ENCODE measurements at places on chromosomes 12 and 14.

DNA sequence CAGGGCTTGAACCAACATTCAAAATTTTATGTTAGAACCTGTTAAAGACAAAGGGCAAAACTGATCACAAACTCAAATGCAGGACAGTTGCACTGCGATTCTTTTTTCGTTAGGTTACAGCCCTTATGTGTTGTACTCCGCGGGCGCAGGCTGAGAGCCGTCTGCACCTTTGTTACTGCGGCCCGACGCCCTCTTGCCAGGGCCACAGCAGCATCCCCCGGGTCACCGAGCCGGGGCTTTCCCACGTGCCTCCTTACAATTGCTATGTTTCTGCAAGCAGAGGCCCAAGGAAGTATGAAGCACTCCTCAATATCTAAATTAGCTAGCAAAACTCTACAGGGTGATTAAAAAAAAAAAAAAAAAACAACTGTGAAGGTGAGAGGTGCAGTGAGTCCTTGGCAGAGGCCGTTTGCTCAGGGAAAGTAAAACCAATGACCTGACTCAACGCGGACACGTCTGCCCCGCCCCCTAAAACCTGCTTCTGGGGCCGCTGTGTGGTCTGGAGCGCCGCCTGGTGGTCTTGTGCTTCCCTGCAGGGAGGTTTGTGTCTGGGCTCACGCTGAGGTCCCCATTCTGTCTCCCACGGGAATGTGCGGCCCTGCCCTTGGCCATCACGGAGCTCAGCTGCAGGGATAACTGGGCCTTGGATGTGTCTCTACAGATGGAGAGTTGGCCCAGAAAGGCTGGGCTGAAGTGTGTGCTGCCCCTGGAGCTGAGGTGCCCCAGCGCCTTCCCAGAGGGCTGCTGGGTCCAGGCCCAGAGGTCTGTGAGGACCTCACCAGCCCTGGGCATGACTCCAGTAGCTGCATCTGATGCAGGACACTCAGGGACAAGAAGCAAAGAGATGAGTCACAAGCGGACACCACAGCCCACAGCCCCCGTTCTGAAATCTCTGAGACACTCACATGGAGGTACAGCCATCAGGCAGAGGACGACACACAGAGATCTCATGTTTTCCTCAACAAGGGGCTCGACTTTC, 418.5 kb downstream of the TMEM121 start:
- no peak for DNase-seq

DNA sequence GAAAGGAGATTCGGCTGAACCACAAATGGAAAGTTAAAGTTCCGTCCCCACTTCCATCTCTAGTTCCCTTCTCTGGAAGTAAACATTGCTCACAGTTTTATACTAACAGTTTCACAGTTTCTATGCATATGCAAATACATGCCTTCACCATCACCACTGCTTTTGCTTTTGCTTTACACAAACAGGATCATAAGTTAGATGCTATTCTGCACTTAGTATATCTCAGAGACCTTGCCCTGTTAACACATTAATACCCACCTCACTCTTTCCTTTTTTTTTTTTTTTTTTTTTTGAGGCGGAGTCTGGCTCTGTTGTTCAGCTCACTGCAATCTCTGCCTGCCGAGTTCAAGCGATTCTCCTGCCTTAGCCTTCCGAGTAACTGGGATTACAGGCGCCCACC, 890 bp downstream of the TEP1 start:
- DNase-seq, result no peak

DNA sequence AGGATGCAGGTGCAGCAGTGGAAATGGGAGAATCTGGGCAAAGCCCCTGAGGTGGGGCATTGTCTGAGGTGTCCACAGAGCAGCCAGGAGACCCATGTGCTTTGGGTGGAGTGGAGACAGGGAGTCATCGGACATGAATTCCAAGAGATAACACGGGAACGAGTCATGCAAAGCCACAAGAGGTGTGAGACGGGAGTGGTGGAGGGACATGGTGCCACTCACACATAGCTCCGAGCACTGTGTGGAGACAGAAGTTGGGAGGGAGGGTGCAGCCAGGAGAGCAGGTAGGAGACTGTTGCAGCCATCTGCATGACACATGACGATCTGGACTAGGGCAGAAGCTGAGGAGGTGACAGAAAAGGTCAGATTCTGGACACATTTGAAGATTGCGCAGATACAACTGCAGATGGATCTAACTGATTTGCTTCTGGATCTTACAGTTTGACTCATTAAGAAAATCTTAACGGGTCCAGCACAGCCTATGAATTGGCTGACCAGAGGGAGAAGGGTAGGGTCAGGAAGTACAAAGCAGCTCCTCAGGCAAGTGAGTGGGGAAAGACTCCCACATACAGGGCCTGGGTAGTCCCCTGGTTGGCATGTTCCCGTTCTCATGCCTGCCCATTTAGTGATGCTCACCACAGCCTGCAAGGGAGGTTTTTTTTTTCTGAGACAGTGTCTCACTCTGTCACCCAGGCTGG, 379.8 kb downstream of the FUT8 start:
- peak; percentile 65 for DNase-seq

- peak; percentile 82 for DNase-seq
These were observed 154.9 kb downstream of the SEC23A start for GRCh38 chr14:38948171-38948570.

- DNase-seq, result no peak
These were observed 58.0 kb downstream of the MIS18BP1 start for GRCh38 chr14:45194964-45195363.

- no peak for DNase-seq
These were observed 12.5 kb downstream of the TIMM9 start for GRCh38 chr14:58414845-58415244.

DNA sequence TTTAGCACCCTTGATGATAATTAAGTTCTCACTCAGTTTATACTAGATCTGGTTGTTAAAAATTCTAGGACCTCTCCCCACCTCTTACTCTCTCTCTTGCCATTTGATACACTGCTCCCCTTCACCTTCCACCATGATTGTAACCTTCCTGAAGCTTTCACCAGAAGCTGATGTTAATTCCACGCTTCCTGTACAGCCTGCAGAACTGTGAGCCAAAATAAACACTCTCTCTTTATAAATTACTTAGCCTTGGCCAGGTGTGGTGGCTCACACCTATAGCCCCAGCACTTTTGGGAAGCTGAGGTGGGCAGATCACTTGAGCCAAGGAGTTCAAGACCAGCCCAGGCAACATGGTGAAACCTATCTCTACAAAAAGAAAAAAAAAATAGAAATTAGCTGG, 11.1 kb upstream of the HECTD4 start:
- DNase-seq, result no peak

- no peak for DNase-seq
These were observed 15.0 kb downstream of the GSG1 start for GRCh38 chr12:13088496-13088895.

DNA sequence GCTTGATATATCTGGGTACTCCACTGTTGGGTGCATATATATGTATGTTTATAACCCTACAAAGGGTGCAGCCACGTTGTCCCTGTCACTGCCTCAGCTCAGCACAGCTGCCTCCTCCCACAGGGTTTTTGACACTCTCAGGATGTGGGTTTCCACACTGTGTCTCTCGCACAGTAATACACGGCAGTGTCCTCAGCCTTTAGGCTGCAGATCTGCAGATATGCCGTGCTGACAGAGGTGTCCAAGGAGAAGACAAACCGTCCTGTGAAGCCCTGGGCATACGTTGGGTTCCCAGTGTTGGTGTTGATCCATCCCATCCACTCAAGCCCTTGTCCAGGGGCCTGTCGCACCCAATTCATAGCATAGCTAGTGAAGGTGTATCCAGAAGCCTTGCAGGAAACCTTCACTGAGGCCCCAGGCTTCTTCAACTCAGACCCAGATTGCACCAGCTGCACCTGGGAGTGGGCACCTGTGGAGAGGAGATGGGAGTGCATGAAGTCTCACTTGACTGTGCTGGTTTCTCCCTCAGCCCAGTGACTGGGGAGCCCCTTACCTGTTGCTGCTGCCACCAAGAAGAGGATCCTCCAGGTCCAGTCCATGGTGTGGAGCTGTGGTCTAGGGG, 498.7 kb downstream of the TMEM121 start:
- no peak for DNase-seq

- DNase-seq, result no peak
These were observed 236.6 kb downstream of the SEC23A start for GRCh38 chr14:38866461-38866860.

GRCh38 chr14:25833341-25834126, 764.3 kb downstream of the NOVA1 start:
- DNase-seq, result peak; percentile 28

GRCh38 chr14:66293533-66294105, 192.6 kb upstream of the CCDC196 start:
- no peak for DNase-seq

- peak; percentile 71 for DNase-seq
These were observed 825.9 kb downstream of the SLC16A7 start for GRCh38 chr12:60421741-60422140.

GRCh38 chr14:97379091-97379531, 581.9 kb downstream of the VRK1 start:
- no peak for DNase-seq

DNA sequence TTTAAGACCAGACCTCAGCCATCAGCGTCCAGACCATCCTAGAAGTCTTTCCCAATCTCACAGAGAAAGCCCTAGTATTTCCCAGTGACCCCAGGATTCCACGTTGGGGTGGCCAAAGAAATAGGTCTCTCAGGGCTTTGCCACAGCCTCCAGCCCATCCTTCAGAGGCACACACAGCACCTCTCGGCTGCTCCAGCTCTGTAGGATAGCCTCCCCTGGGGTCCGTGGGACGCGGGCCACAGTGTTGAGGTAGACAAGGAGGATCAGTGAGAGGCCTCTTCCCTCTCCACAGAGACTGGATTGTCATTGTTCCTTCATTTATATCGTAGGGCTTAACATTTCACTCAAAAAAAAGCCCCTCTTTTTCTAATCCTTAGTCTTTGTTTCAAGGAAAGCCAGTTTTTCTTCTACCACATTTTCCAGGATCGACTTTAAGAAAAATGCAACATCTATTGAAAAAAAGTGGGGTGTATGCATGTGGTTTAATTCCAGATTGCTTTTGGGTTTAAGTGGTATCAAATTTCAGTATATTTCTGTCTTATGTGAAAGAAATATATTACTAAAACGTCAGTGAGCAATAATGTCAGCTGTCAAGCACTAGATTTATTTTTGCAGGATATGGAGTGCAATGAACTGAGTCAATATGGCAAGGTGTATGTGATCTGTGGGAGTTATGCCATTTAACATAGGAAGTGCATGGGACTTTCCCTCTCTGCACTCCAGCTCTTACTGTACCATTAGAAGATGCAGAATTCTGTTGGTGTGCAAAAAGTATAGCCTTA, 187.5 kb downstream of the MSRB3 start:
- DNase-seq, result no peak

DNA sequence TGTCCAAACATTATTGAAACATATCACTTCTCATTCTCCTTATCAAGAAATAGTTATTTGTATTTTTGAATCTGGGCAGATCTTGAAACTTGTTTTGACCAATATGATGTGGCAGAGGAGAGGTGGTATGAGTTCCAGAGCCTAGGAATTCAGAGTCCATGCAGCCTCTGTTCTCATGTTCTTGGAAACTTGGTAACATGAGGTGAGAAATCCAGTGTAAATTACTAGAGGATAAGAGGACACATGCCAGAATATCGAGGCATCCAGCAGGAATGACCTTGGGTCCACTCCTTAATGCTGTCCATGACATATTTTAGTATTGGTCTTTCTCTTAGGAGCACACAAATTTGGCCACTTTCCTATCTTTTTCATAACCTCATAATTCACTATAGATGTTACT, 1374.6 kb downstream of the FSCB start:
- no peak for DNase-seq

DNA sequence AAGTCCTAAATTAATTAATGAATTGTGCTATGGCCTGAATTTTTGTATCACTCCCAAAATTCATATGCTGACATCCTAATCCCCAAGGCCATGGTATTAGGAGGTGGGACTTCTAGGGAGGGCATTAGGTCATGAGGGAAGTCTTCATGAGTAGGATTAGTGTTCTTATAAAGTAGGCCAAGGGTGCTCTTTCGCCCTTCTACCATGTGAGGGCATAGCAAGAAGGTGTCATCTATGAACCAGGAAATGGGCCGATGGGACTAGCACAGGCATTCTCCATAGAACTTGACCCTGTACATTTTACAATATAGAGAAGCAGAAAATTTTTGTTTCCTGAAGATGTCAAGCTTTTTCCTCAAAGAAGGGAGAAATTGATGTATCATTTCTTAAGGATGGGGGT, 12.5 kb downstream of the SYT10 start:
- no peak for DNase-seq

DNA sequence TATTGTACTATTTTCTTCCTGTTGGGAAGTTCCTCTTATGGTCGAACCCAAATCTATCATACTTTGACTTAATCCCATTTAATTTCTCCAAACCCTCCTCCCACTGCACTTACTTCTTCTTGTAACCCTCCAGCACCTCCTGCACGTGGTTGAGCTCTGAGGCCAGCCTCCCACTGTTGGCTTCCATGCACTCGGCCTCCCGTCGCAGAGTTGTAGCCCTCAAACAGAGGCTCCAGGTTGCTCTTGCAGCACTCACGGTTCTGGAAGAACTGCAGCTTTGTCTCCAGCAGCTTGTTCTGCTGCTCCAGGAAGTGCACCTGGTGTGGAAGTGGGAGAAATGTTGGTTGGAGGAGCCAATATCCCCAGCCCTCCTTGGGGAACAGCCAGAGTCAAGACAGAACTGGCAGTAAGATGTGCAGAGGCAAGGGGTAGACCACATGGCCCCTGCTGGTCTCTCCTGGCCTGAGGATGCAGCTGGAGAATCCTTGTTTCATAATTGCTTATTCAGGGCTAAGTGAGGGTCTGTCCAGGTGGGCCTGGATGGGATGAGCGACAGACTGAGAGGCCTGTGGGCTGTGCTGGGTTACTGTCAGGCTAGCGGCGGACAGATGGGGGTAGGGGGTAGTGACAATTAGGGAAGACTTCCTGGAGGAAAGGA, 18.4 kb upstream of the KRT86 start:
- no peak for DNase-seq

GRCh38 chr12:18895946-18896345, 158.0 kb downstream of the CAPZA3 start:
- DNase-seq, result peak; percentile 15

- no peak for DNase-seq
These were observed 956.7 kb upstream of the SEL1L start for GRCh38 chr14:82490397-82490796.

- no peak for DNase-seq
These were observed 10.5 kb downstream of the EVL start for GRCh38 chr14:100075681-100076080.

- peak; percentile 28 for DNase-seq
These were observed 121.0 kb downstream of the FBXL14 start for GRCh38 chr12:1473418-1473817.

GRCh38 chr14:24734917-24735500, 101.0 kb upstream of the GZMB start:
- DNase-seq, result peak; percentile 65

- DNase-seq, result peak; percentile 95
These were observed 320.6 kb downstream of the RAD51B start for GRCh38 chr14:68140076-68140741.

DNA sequence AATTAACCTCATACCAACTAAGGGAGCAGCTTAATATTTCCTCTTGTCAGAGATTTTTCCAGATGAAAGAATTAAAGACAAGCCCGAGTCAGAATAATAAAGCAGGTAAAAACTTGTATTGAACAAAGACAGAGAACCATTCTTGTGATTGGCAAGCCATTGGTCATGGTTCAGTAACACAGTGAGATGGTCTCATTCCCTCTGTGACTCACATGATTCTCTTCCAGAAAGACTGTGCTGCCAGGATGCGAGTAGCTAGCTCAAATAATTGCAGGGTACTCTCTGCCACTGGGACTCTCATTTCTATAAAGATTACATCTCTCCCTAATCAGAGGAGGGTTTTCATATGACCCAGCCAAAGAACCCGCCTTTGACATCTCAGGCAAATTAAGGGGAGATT, 179.4 kb downstream of the PHLDA1 start:
- DNase-seq, result peak; percentile 22

- DNase-seq, result no peak
These were observed 126.0 kb downstream of the BTG1 start for GRCh38 chr12:92019491-92020277.

All from fibroblast of skin of scalp (primary cell).